ENCODE measurements at places on chromosomes 2 and 18.

DNA sequence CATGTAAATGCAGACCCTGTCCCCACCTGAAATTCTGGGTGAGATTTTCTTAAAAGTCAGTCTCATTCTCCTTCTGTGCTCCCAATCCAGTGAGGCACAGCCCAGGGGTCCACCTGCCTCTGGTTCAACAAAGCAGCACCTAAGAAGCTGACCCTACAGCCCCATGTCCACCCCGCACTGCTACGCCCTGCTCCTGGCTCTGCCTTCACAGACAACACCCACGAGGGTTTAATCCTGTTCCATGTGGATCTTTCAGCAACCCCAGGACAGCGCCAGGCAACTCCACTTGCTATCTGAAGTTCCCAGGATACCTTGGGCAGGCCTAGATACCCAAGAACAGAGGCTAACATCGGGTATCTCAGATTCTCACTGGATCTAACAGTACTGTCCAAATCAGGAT, 44.9 kb downstream of the HDLBP start:
- no peak for DNase-seq

- DNase-seq = no peak
These were observed 58.2 kb downstream of the KLF7 start for GRCh38 chr2:207107551-207107950.

GRCh38 chr2:85854166-85854509, 34.7 kb downstream of the ST3GAL5 start:
- no peak for DNase-seq

GRCh38 chr2:150789376-150789905, 302.0 kb upstream of the RND3 start:
- no peak for DNase-seq

- no peak for DNase-seq
These were observed 76.6 kb upstream of the GRB14 start for GRCh38 chr2:164697688-164698461.

DNA sequence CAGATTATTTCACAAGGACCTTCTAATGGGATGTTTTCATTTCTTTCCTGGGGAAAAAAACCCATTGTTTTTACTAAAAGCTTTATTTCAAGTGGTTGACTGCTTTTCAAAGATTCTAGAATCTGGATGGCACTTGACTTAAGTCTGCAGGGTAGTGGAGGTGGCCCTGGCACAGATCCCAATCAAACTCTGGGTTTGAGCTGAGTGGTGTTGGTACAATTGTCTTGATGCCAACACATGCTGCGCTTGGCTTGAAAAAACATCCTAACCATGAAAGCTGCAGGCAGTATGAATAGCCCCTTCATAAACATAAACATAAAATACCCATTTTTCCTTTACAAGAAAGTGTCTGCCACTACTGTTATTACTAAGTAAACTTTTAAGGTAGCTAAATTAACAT, 3.6 kb downstream of the PAPOLG start:
- DNase-seq = no peak

DNA sequence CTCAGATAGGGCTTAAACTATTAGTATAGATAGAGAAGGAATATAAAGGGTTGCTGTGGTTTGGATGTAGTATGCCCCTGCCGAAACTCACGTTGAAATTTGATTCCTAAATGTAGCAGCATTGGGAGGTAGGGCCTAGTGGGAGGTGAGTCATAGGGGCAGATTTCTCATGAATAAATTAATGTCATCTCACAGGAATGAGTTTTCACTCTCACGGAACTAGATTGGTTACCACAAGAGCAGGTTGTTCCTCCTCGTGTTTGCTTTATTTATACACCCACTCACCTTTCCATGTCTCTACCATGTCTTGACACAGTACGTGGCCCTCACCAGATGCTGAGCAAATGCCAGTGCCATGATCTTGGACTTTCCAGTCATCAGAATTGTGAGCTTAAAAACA, 218.2 kb downstream of the RBM43 start:
- peak; percentile 71 for DNase-seq

- no peak for DNase-seq
These were observed 26.7 kb downstream of the TMEM127 start for GRCh38 chr2:96239091-96239490.

DNA sequence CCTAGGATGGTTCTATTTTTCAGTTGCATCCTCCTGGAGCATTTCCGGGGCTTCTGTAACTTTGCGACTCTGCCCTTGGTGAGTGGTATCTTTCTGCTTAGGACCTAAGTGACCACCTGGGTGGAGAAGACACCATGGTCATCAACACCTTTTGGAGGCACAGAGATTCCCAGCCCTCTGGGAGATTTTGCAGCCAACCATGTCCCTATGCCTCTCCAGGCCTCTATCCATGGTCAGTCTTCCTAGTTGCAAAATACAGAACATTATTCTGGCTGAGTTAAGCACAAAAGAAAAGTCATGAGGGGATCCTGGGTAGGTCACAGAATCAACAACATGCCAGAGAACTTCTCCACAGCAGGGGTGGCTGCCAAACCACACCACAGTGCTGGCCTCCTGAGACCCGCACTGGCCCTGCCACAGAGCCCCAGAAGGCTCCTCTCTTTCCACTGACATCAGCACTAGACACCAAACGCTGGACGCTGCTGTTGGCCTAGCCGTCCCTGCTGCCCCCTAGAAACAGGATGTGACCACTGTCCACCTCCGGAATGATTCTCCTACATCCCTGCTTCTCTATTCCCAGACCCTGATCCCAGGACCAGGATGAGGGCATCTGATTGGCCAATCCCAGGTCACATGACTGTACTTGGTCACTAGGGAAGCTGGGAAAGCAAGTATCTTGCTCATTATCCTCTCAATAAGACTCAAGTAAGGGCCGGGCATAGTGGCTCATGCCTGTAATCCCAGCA, 47.7 kb downstream of the SMAD7 start:
- peak; percentile 42 for DNase-seq

Measured in fibroblast of skin of abdomen (primary cell).